ENCODE measurements at places on chromosomes 7 and 10.

DNA sequence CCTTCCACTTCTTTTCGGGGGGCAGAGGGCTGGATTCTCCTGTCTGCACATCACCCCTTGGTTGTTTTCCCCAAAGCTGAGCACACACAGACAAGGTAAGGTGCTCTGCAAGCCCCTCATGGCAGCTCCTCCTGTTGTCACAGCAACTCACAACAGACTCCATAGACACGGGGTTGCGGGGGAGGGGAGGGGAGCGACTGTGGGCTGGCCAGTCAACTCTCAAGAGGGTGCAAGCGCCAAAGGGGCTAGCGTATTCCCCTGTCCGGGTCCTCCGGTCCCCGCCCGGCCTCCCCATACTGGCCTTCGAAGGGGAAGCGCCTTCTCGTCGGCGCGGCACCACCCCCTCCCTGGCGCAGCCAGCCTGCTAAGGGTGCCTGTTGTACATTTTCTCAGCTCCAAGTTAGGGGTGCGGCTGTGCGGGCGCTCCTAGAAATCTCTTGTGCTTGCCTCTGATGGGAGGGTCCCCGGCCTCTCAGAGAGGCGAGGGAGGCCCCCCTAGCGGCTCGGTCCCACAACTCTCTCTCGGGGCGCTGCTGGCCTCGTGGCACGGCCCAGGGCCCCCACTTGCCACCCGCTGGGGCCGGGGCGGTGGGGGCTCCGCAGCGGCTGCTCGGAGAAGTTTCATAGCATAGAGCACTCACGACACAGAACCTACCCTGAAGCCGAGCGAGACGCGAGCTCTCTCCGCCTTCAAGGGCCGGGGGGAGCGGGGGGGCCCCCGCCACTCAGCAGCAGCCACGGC lies 498 bp downstream of the RHOBTB1 start:
- no peak for DNase-seq

GRCh38 chr10:90787393-90788198 lies 70.2 kb downstream of the HTR7 start:
- DNase-seq: no peak

DNA sequence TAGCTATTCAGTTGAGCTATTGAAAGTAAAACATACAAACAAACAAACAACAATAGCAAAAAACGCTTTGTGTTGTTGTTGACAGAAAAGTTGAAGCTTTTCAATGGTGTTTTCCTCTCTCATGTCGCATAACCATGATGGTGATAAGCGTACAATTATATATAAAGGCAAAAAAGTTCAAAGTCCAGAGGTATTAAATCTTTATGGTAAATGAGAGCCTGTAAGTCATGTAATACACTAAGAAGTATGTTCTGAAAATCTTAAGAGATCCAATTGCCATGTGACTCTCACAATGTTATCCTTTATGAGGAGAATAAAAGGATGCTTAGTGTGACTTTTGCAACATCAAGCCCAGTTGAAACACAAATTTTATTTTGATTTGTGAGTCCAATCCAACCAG lies 93.9 kb downstream of the PPP1R9A start:
- no peak for DNase-seq

DNA sequence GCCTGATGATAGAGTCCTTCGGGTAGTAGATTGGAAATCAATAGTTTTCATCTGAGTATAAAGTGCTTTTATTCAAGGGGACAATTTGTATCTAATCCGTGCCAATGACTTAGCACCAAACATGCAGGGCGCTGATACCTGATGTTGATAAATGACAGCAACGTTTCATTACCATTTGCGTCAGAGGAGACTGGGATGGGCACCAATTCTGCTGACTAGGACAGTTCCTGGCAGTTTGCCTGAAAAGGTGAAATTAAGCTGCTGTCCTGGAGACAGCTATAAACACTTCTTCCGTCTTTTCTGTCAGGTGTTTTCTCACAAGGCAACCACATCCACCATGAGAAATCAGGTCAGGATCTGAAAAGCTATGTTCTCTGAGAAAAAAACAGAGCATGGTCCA lies 1136.4 kb downstream of the TYW1 start:
- DNase-seq: no peak

GRCh38 chr7:41637049-41637448 lies 65.8 kb downstream of the INHBA start:
- DNase-seq: no peak

DNA sequence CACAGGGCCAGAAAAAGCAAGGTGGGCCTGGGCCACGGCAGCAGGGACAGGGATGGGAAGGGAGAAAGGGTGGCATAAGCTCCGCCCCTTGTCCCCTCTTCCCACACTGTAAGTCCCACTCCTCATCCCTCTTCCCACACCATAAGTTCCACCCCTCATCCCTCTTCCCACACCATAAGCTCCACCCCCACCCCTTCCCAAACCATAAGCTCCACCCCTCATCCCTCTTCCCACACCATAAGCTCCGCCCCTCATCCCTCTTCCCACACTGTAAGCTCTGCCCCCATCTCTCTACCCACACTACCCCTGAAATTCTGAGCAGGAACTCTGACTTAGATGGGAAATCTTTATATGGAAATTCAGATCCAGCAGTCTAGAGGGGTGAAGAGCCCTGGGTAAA lies 55.7 kb downstream of the HSPA12A start:
- no peak for DNase-seq

- DNase-seq: no peak
These were observed 35.4 kb downstream of the TMEM120A start for GRCh38 chr7:75958802-75959543.
